ENCODE measurements at places on chromosomes 2 and 18. TPM values are rescaled to one million over a fixed set of nuclear protein-coding genes. Genes with fewer than 3 reads are reported as not detected.

GRCh38 chr2:196245378-196246140 is 74.2 kb upstream of the STK17B start:
- no peak for DNase-seq

DNA sequence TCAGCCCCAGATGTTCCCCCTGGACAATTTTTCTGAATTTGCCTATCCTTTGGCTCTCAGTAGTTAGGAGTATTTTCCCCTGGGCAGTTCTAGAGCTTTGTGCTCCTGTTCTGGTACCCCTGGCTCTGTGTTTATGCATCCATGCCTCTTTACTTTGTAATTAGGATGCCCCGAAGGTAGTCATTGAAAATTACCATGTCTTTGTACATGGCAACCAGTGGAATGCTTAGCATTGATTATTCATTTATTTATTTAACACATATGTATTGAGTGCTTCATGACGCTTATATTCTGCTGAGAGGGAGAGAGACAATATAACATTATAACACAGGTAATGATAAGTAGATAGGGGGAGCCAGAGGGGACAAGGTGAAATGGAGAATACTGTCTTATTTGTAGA is 346.5 kb downstream of the PARD3B start:
- no peak for DNase-seq

DNA sequence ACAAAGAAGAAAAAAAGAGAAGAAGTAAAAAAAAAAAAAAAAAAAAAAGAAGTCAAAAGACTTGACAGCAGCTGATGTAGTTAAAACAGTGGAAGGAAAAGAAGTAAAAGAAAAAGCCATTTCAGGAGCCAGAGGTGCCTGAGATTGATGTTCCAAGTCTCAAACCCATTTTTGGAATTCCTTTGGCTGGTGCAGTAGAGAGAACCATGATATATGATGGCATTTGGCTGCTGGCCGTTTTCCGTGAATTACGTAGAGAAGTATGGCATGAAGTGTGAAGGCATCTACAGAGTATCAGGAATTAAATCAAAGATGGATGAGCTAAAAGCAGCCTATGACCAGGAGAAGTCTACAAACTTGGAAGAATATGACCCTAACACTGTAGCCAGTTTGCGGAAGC is 7.6 kb upstream of the CHST10 start:
- no peak for DNase-seq

DNA sequence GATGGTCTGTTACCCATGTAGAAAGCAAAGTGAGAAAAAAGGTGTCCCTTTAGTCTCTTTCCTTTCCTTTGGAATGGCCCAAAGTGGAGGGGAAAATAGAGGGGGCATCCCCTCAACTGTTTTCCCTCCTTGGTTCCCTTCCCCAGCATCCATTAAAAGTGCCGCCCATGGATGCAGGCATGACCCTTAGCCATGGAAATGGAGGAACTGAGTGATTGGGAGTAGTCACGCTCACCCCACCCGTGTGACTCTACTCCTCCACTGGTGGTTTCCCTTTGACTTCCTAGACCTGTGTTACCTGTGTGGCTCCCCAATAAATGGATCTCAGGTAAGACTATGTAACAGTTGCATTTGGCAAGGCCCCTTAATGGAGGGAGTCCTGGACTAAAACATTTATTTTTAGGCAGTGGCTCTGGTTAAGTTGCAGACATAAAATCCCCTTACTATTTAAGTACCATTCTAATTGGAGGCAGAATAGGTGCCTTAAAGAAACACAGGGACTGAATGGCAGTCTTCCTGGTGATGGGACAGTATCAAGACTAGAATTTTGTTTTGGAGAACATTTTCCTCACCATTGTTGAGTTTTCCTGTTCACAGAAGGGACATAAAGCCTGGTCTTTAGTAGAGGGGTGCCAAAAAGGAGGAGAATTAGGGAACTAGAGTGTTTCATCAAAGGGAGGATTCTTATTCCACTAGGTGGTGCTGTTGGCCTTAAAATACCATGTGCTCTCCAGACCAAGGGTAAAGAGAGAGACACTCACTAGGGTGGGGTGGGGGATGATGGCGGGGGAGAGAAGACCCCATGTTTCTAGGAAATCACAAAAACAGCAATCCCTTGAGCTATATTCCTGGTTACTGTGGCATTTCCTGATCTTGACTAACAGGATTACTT is 25.7 kb upstream of the PLA2R1 start:
- no peak for DNase-seq

DNA sequence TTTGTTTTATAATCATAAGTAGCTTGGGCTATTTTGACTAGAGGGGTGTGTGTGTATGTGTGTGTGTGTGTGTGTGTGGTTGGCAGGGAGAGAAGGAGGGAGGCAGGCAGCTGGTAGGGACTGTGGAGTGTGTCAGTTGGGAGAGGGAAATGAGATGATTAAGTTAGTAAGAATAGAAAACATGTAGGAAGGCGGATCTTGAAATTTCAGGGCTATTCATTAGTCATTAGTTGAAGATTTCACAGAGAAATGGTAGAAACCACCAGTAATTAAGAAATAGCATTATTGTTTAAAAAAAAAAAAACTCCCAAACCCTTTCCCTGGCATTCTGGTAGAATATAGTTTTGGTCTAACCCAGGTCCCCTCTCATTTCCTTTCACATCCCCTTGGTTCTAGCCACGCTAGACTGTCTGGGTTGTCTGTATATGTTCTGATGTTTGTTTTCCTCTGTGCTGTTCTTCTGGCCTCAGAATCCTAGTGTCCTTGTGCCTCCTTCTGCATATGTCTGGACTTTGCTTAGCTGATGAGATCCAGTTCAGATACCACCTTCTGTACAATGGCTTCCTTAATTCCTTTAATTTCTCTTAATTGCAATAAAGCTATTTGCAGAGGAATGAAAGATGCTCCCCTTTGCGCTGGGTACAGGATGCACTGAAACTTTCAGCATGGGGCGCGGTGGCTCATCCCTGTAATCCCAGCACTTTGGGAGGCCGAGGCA is 161.6 kb downstream of the NEDD4L start:
- no peak for DNase-seq

GRCh38 chr2:143150287-143150686 is 21.1 kb downstream of the ARHGAP15 start:
- no peak for DNase-seq

DNA sequence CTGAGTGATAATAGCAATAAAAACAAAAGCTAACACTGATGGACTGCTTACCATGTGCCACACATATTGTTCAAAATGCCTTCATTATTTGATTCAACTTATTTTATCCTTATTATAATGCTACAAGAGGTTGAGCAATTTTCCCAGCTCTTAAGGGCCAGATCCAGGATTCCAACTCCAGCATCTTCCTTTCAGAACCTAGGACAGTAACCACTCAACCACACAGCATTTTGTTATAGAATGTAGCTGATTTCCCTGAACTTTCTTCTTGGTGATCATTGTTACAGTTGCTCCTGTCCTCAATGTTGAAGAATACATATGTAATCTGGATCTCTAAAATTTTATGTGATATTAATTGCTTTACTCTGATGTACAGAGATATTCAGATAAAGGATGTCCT is 341.7 kb downstream of the PIK3C3 start:
- no peak for DNase-seq

- DNase-seq: no peak
Measured at GRCh38 chr2:55384786-55385185, 34.9 kb downstream of the CCDC88A start.

GRCh38 chr18:10900435-10900834 is 248.9 kb downstream of the PIEZO2 start:
- DNase-seq: no peak

DNA sequence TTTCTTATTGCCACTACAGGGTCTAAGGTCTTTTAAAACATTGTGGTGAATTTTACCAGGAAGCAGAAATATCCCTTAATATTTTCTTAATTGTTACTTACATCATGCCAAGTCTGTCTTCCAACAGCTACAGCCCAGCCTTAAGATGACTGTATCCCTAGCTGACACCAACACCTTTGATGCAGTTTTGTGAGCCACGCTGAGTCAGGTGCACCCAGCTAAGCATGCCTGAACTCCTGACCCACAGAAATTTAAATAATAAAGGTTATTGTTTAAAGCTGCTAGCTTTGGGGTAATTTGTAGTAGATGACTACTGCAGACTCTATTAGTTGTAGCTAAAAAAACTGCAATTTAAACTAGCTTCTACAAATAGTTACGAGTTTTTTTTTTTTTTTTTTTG is 1757.9 kb upstream of the LRRTM1 start:
- no peak for DNase-seq

DNA sequence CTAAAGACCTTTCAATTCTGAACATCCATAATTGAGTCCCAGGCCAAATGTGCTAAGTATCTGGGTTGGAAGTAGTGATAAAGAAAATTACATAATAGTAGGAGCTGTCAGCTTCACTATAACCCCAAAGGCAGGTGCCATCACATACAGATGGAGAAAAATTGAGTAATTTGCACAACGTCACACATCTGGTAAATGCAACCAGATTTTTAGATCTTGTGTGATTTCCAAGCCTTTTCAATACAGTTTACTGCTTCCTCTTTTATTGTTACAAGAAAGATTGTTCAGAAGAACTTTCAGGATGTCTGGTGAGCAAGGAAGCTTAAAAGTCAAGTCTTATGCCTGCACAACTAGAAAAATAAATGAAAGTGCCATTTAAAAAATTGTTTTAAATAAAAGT is 62.3 kb downstream of the UBE2E3 start:
- no peak for DNase-seq

DNA sequence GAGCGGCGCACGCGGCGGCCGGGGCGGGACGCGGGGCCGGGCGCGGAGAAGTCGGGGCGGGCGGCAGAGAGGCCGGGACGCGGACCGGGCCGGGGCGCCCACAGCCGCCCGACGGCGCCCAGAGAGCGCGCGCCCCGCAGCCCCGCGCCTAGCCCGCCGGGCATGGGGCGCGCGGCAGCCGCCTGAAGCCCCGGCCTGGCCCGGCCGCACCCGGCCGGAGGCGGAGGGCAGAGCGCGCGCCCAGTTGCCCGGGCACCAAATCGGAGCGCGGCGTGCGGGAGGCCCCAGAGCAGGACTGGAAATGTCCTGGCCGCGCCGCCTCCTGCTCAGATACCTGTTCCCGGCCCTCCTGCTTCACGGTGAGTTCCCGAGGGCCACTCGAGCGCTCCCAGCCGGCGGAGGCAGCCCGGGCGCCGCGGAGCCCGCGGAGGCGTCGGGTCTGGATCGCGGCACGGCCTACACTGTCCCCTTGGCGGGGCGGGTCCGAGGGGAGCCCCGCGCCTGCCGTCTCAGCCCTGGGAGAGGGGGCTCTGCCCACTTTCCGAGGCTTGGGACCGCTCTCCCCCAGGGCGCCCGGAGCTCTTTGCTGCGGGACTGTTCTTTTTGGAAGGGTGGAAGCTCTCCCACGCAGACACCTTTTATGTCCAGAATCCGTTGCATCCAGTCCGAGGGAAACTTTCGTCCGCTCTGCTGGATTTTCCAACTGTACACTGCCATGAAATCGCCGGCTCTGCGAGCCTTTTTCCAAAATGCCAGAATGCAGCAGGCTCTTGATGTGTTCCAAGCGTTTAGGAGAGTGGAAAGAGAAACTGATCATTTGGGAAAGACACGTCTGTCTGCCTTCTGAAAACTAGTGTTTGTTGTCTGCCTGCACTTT is 484 bp downstream of the APCDD1 start:
- no peak for DNase-seq

The FAM237A gene
- not detected for total RNA-seq

The ANKRD53 gene
- not detected for total RNA-seq

The EXOC6B gene
- 6.5 TPM for total RNA-seq

The ICA1L gene
- 4.7 TPM for total RNA-seq

The LOXHD1 gene
- total RNA-seq: not detected

The AKAIN1 gene
- total RNA-seq: not detected

The CRYBA2 gene
- not detected for total RNA-seq

Measured in activated T-cell treated with anti-CD3 and anti-CD28 coated beads, Interleukin-2, amount 50 U/mL, for 4 hours (primary cell).